Fibroblast of pulmonary artery (primary cell): ENCODE measurements at places on chromosomes 3 and 15.

- no peak for DNase-seq
These were observed 622.2 kb downstream of the EDEM1 start for GRCh38 chr3:5809586-5810246.

DNA sequence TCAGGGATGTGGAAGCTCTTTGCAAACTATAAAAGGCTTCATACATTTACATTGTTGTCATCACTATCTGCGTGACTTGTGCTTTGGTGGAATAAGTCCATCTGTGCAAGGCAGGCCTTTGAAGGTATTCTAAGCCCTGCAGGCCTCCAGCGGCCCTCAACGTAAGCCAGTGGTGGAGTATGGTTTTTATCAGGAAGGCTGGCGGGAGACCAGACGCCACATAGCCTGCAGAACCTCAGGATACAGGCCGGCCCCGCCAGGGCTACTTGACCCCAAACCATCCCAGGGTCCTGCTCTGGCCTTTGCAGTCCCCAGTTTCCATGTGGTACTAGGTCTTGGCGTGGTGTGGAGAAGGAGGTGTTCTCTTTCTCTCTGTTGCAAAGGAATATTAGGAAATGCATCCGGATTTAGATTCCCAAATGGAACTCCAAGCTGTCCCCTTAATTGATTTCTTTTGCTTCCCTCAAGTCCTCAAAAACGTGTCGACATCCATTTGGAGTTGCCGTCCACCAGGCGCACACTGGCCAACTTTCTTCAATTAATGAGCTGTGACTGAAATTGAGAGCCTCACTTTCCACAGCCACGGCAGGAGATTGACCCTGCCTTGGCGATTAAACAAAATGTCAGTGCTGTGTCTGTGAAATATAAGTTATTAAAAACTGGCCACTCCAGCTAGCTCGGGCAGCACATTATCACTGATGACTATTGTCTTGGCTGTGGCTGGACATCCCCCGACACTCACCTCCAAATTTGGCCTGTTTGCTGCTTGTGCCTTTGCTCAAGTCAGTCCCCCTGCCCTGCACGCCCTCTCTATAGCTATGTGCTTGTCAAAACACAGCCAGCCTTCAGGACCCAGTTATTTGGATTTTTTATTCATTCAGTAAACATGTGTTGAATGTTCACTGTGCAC, 239.8 kb upstream of the TLE3 start:
- DNase-seq = no peak

DNA sequence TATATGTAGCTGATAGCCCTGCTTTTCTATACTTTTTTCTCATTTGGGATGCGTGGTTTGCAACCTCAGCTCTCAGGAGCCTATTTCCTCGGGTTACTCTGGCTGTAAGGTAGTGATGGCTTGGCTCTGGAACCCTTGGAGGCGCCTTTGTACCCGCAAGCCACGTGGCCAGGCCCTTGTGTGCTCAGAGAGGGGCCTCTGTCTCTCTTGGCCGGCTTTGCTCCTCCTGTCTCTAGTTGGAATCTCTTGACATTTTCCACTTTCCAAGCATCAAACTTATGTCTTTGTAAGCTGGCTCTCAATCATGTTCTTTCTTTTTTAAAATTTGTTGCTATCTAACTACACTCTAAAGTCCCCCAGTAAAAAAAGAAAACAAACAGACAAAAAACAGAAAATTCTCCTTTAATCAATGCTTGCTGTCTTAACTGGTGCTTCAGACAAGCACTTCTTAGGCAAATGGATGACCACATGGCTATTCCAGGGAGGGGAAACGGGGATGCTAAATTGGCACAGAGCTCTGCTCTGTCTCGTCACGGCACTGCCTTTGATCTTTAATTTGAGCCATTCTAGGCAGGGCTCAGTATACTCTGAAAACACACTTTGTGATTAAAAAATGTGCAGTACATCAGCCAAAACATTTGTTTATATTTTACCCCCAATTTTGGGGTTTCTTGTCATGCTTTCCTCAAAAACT, 180.4 kb upstream of the NR2E3 start:
- DNase-seq = no peak

DNA sequence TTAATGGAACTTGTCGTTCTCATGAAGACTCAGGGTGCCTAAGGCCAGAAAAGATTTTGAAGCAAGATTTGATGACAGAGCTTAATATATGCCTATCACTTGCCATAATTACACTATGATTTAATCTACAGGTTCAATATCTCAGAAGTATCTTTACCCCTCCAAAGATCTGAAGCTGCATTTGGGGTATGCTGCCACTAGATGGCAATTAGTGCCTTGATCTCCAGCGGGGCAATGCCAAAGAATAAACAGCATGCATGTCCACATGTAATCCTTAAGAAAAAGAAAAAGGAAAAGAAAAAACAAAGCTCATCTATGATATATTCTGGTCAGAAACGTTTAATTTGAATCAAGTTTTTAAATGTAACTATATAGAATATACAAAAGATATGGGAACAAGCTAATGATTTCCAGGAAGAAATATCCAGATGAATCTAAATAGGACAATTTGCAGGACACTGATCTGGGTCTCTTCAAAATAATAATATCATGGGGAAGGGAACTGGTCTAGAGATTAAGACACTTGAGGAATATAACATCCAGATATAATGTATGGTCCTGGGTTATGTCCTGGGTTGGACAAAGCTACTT, 55.0 kb upstream of the SOX14 start:
- no peak for DNase-seq

DNA sequence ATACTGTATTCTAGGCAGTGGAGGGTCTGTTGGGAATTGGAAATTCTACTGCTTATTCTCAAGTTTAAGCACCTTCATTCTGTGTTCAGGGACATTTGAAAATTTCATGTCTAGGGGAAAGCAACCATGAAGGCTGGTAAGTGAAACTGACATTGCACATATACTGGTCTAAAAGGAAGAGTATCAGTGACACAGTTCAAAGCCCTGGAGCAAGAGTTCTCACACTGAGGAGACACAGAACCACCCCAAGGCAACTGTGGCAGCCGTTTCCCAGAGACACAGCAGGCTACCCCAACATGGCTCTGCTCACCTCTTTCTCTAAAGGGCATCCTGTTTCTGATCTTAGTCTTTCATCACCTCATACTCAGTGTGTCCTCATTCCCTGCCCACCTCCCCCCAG, 67.5 kb downstream of the KCNMB2 start:
- no peak for DNase-seq

GRCh38 chr15:98712845-98713584, 64.7 kb downstream of the IGF1R start:
- DNase-seq = no peak

- no peak for DNase-seq
These were observed 31.9 kb upstream of the FOXB1 start for GRCh38 chr15:59972241-59972640.

- peak; percentile 50 for DNase-seq
These were observed 62.8 kb upstream of the HERC1 start for GRCh38 chr15:63896336-63897115.

- peak; percentile 13 for DNase-seq
These were observed 77.7 kb downstream of the CEMIP start for GRCh38 chr15:80856809-80857377.

DNA sequence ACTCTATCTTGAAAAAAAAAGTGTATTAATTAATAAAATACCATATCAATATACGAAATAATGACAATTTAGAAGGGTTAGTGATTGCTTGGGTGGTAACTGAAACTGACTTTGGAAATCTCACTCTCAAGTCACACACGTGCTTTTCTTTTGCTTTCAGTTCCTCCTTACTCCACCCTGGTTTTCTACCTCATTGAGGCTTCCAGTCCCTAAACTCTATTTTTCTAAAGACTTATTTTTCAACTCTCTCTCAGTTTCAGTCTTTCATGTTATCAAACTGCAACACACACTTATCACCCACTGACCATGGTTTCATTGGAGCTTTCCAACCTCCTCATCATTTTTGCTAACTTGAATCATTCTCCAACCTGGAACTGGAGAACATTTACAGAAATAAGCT, 23.5 kb downstream of the IL12A start:
- no peak for DNase-seq

- no peak for DNase-seq
These were observed 92.0 kb downstream of the PDE8A start for GRCh38 chr15:85073556-85074194.

DNA sequence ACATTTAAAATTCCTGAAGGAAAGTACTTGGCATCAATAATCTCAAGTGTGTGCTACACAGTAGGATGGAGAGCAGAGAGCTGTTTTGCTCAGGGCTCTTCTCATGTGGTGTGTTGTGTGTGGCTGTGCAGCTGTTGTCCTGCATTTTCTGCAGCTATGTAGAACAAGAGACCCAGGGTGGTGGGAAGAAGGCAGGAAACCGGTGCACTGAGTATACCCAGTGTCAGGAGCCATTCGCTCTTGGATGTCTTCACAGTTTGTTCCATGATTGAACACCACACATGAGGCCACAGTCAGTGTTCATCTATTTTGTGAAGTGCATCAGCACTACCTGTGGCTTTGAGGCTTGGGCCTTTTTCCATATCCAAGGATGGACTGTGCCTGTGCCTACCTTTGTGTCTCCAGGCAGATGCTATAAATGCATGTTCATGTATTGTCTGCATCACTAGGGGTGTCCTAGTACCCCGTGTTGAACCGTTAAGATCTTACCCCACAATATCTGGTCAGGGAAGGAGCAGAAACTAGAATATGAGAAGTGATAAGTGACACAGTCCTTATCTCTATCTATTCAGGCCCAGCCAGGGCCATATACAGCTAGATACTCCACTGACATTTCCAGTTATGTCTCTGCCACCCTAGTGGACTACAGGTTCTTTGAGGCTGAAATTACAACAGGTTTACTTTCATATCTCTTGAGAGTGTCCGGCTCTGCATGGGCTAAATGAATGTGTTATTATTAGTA, 194.3 kb downstream of the NR2F2 start:
- no peak for DNase-seq

DNA sequence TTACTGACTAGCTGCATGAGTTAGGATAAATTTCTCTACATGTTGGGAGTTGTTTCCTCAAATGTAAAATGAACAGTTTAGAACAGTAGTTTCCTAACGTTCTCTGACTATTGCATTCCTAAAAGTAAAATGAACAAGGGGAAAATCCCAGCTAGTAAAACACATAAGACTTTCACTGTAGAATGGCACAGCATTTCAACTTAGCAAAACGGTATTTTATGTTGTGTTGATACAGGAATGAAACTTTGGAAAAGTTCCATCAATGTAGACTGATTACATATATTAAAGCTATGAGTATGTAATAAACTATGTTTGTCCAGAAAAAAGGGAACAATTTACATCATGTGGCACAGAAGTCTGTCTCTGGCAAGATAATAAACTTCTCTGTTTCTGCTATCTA, 297.4 kb upstream of the EPHA3 start:
- DNase-seq = peak; percentile 21

DNA sequence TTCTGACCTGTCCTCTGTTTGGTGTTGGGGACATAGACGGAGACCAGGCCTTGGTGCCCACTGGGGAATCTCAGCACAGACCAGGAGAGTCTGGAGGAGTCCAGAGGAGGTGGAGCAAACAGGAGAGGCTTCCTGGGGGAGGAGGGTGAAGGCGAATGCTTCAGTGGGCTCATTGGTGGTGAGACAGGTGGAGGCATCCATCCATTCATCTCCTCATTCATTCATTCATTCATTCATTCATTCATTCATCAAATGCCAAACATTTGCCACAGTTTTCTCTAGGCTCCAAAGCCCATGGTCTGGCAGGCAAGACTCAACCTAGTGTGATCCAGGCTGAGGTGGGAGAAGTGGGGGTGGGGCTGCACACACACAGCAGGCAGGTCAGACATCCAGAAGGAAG, 7.9 kb upstream of the LINGO1 start:
- DNase-seq = no peak

- peak; percentile 78 for DNase-seq
These were observed 453.1 kb downstream of the EPHA3 start for GRCh38 chr3:89560568-89560967.

- peak; percentile 65 for DNase-seq
These were observed 700 bp downstream of the MKRN2 start for GRCh38 chr3:12557473-12558100.
